ENCODE measurements at places on chromosomes 6 and 20.

GRCh38 chr6:33433001-33433543, 13.2 kb downstream of the SYNGAP1 start:
- no peak for DNase-seq

- DNase-seq, result no peak
These were observed 34.2 kb downstream of the CAP2 start for GRCh38 chr6:17427617-17428016.

DNA sequence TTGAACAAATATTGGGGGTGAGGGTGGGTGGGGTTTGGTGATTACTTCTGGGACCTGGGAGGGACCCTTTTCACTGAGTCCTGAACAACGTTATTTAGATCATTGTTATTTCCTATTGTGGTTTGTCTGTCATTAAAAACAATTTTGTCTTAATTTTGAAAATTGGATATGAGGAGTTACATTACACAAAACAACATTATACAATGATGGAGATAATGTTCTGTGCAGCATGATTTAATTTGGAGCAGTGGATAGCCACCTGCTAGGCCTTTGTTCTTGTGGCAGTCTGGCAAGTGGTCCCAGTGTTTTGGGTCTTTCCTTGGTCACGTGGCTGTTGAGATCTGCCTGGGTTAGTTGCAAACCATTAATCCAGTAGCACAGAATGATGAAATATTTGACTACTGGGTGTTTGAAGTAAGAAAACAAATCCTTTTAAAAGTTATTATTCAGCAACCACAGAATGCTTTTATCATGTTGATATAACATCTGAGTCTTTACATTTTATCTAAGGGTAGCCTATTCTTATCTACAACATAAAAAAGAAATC, 172.8 kb downstream of the CDKAL1 start:
- no peak for DNase-seq

- no peak for DNase-seq
These were observed 202.4 kb downstream of the PRKN start for GRCh38 chr6:162525181-162525580.

- no peak for DNase-seq
These were observed 151.1 kb downstream of the TTLL2 start for GRCh38 chr6:167475947-167476346.

- DNase-seq, result no peak
These were observed 97.3 kb downstream of the GPR6 start for GRCh38 chr6:110075406-110075805.

- no peak for DNase-seq
These were observed 144.9 kb downstream of the TFAP2A start for GRCh38 chr6:10269814-10270472.

DNA sequence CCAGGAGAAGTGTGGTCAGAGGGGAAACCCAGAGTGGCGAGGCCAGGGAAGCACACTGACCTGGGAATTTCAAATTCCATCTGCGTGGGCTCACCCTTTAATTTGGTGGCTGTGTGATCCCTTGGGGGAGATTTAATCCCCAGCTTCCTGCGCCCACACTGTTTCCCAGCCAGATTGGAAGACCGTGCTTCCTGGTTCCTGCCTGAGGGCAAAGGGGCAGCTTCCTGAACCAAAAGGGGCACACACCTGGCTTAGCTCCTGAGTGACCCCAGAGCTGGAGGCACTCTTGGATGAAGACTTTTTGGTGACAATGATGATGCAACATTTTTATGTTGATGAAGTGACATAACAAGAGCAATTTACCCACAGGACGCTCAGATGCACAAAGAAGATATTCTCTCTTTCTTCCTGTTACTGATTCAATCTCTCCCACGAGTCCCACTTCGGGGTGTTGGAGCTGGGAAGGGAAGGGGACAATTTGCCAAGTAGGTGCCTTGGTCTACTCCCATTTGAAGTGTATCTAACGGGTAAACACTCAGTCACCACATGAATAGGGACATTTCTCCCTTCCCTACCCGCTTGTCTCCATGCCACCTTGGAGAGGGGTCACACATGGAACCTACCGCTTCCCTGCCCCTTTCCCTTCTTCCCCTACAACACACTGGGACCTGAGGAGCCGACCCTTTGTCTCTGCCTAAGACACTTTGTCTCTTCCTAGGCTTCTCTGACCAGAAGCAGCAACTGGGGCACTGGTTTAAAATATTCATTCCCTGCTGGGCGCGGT, 28.6 kb upstream of the CDKN1A start:
- no peak for DNase-seq

DNA sequence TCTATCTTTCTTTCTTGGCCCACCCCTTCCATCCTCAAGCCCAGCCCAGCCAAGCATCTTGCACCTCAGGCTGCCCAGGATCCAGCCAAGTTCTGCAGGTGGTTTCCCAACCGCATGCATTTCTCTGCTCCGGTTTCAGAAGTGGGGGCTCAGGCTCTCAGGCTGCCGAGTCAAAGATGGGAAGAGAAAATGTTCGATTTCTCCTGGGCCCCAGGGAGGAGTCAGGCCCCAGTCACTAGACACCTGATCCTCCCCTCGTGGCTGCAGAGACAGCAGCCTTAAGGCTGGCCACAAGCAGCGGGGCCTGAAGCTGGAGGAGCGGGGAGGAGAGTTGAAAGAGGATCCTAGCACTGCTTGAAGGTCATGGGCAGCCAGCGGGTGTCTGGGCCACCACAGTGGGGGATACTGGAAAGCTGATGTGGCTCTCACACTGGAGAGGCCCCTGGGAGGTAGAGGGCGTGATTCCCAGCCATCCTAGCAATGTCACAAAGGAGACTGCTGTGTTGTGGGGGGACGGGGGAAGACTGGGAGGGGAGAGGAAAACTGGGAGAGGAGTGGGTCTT, 42.2 kb upstream of the ZFAND3 start:
- no peak for DNase-seq

- DNase-seq, result no peak
These were observed 46.2 kb downstream of the NHLRC1 start for GRCh38 chr6:18076231-18076630.

GRCh38 chr20:1207293-1207878, 4.1 kb downstream of the C20orf202 start:
- DNase-seq, result no peak

- no peak for DNase-seq
These were observed 14.8 kb downstream of the GJA1 start for GRCh38 chr6:121450242-121450641.

GRCh38 chr6:25713824-25714223, 40.7 kb upstream of the SLC17A4 start:
- no peak for DNase-seq

- no peak for DNase-seq
These were observed 8.4 kb upstream of the DYNLRB1 start for GRCh38 chr20:34507702-34508413.

DNA sequence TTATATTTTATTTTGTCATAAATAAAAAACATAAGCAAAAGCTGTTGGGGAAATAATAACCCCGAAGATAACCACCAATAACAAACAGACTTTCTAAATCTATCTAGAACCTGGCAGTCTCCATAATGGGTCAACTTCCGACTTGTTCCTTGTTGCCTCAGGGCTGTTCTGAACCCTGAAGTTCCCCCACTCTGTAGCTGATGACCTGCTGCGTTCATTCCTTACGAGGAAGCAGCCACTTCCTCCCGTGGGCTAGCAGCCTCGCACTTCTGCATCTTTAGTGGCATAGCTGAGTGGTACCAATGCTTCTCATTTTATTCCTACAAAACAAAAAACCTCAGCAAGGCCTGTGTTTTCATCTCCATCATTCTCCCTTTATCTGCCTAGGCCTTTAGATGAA, 103.0 kb downstream of the PLEKHG1 start:
- no peak for DNase-seq

DNA sequence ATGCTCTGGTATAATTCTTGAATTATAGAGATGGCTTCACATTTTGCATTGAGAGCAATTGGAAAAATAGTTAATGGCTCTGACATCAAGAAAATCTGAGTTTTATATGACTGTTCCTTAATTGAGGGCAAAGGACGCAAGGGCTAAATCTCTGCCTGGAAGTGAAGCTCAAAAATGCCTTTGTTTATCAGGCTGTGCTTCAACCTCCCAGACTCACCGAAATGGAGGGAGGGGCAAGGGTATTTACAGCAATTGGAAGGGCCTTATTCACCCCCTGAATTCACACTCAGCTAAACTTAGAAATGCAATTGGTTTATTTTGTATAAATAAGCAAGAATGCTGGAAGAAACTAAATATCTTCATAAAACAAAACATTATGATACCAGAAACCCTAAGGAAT, 737.2 kb upstream of the MMS22L start:
- DNase-seq, result no peak

DNA sequence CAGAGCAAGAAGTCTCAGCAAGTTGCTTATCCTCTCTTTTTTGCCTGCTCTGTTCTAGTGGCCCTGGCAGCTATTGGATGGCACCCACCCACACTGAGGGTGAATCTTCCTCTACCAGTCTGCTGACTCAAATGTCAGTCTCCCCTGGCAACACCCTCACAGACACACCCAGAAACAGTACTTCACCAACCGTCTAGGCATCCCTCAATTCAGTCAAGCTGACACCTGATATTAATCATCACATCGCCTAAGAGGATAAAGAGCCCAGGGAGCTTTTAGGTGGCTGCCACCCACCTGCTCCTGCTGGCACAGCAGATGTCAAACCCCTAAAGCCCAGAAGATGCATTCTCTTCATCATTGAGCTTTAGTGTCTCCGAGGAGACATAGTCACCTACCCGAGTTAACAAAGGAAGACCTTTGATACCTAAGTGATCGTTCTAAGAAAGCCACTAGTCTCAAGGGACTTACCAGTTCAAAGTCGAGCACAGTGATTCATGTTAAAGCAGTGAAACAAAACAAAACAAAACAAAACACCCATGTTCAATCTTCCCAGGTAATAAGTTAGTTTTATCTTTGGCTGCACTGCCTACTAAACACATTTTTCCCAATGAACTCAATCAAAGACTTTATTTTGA, 97.7 kb upstream of the KCNQ5 start:
- no peak for DNase-seq

GRCh38 chr6:89430201-89430962, 2.6 kb upstream of the ANKRD6 start:
- no peak for DNase-seq

DNA sequence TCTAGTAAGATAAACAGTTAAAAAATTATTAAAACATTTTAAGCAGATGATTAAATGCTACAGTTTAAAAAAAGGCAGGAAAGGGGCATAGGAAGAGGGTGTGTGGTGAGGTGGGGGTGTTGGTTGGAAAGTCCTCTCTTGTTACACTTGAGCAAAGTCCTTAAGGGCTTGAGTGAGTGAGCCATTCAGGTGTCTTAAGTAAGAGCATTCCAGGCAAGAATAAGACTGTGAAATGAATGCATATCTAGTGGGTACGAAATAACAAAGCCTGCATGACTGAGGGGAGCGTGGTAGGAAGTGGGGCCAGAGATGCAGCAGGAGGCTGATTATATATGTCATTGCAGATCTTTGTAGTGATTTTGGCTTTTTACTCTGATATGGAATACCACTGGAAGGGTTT, 5.1 kb downstream of the CDKAL1 start:
- no peak for DNase-seq

GRCh38 chr6:42028234-42029061, 21.9 kb upstream of the TAF8 start:
- no peak for DNase-seq

DNA sequence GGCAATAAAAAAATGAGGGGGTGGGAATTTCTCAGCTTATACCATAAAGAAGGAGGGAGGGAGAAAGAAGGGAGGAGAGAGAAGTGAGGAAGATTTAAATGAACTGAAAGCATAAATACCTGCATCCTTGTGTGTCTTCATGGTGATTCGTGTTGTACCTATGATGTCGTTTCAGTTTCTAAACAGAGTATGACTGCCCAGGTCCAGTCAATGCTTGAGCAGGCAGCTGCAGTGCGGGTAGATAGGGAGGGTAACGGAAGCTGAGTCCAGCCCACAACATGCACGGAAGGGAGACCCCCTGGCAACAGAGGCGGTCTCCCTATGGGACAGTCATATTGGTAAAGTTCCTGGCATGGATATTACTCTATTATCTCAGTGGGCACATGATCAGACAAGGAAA, 184.5 kb downstream of the KIF16B start:
- no peak for DNase-seq

DNA sequence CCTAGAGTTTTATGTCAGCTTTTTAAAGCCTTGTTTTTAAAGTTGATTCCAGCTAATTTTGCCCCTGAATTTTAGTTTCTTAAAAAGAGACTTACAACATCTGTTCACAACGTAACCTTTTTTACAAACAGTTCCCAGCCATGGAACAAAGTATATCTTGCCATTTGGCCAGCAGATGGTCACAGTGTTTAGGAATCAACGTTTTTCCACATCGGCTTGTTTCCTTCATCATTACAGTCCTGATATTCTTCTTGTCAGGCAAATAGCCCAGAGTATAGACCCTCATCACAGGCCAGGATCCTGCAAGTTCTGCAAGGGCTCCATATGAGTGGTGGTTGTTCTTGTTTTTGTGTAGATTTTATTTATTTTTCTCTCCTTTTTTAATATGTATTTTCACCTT, 341.7 kb upstream of the HTR1E start:
- DNase-seq, result no peak

DNA sequence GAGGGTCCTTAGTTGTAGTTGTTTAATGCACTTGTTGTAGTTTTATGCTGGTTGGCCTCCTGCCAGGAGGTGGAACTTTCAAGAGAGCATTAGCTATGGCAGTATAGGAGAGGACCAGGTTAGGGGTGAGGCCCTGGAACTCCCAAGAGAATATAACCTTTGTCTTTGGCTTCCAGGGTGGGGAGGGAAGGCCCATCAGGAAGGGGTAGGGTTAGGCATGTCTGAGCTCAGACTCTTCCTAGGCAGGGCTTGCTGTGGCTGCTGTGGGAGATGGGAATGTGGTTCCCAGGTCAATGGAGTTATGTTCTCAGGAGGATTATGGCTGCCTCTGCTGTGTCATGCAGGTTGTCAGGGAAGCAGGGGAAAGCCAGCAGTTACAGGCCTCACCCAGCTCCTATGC, 20.0 kb upstream of the GABRR1 start:
- DNase-seq, result no peak

GRCh38 chr20:6184086-6184485, 61.3 kb upstream of the FERMT1 start:
- DNase-seq, result no peak

- no peak for DNase-seq
These were observed 107.2 kb downstream of the CHD6 start for GRCh38 chr20:41510847-41511450.

GRCh38 chr6:56040223-56040622, 164.8 kb upstream of the BMP5 start:
- DNase-seq, result no peak

GRCh38 chr20:38894091-38894847, 31.9 kb upstream of the FAM83D start:
- DNase-seq, result no peak

- DNase-seq, result peak; percentile 27
These were observed 33.8 kb upstream of the AIG1 start for GRCh38 chr6:143026696-143027449.

- DNase-seq, result no peak
These were observed 32.5 kb downstream of the ZFAND3 start for GRCh38 chr6:37851997-37852524.

GRCh38 chr6:156919370-156919769, 142.2 kb downstream of the ARID1B start:
- no peak for DNase-seq

GRCh38 chr6:91926361-91926760, 1339.5 kb upstream of the MAP3K7 start:
- no peak for DNase-seq

Data from CD4-positive, alpha-beta T cell treated with Interleukin-6 at 100 ng/mL for 8 hours (primary cell).